ENCODE measurements at places on chromosomes 13 and 19.
A peak's percentile ranks its signal among the peaks of the same experiment; 100 is the strongest.

DNA sequence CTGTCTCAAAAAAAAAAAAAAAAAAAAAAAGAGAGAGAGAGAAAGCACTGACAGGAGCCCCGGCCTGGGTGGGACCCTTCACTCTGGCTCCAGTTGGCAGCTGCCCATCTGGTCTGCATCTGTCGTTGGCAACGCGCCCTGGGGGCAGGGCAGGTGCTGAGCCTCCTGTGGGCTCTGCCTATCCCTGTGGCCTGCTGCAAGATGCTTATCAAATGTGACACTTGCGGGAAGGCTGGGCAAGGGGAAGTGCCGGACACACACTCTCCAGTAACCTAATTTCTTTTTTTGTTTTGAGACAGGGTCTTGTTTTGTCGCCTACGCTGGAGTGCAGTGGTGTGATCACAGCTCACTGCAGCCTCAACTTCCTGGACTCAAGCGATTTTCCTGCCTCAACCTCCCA, 10.7 kb upstream of the KPTN start:
- no peak for DNase-seq

DNA sequence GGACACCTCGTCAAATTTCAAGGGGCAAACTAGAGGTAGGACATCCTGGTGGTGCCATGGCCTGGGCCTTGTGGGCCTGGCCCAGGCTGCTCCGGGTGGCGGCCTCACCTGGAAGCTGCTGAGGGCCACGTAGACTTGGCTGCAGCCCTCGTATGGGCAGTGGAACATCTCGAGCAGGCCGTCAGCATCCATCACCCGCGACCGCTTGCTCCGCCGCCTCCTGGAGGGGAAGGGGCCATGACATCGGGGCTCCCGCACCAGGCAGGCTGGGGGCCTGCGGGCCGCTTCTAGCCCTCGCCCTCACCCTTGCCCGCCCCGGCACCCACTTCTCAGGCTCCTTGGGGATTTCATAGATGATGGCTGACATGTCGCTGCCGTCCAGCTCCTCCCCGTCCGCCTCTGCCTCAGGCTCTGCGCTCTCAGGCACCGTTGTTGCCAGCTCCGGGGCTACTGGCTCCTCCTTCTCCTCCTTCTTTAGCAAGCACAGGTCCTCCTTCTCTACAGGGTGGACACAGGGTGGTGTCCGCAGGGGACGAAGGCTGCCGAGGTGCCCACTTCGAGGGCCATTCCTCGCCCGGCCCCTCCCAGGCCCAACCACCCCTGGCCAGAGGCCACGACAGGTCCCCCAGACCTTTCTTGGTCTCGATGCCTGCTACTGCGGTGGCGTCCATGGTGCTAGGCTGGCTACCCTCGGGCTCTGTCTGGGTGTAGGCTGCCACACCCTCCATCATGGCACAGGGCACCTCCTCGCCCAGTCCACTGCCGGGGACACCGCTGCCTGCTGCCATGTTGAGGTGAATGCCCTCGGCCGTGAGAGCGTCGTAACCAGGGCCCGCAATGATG, 6.0 kb upstream of the ELAVL3 start:
- DNase-seq = no peak

GRCh38 chr13:50244355-50244712, 229.1 kb downstream of the KCNRG start:
- DNase-seq = no peak

GRCh38 chr13:90713441-90714133, 633.9 kb upstream of the MIR17HG start:
- DNase-seq = no peak

- DNase-seq = no peak
These were observed 8.2 kb downstream of the ZNF439 start for GRCh38 chr19:11856596-11857250.

- no peak for DNase-seq
These were observed 60.2 kb upstream of the TNFRSF19 start for GRCh38 chr13:23509781-23510543.

DNA sequence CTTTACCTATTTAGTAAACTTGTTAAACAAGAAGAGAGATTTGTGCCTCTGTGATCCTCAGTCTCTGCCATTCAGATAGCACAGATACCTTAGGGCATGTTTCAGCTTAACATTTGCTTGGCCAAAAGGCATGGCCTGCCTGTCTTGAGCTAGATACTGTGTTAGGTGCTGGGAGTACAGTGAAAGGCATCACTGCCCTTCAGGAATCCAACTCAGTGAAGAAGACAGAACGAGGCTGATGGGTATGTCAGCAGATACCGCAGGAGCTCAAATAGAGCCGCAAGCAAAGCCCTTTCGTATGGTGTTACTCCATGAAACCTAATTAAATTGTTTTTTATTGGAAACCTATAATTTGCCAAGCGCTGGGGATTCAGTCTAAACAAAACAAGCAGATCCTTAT, 12.9 kb downstream of the ZNF507 start:
- DNase-seq = no peak

- no peak for DNase-seq
These were observed 31.0 kb upstream of the MBNL2 start for GRCh38 chr13:97191142-97191541.

GRCh38 chr19:30446850-30447552, 74.8 kb downstream of the ZNF536 start:
- no peak for DNase-seq

GRCh38 chr13:55664178-55664577, 1476.5 kb upstream of the PRR20A start:
- no peak for DNase-seq

DNA sequence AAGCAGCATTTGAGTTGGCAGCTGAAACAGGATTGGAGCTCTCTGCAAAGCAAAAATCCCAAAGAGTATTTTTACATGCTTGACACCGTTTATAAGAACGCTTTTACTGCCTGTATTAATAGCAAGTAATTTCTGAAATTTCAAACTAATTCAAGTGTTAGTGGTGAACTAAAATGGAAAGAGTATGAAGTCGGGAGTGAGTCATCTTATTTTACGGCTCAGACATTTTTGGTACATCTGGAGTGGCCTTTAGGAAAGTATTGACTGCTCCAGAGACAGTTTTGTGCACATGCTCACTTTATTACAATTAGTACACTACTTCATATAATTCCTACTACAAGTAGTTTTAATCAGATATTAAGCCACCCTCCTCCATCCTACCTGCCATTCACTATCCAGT, 167.4 kb downstream of the SLITRK6 start:
- no peak for DNase-seq

DNA sequence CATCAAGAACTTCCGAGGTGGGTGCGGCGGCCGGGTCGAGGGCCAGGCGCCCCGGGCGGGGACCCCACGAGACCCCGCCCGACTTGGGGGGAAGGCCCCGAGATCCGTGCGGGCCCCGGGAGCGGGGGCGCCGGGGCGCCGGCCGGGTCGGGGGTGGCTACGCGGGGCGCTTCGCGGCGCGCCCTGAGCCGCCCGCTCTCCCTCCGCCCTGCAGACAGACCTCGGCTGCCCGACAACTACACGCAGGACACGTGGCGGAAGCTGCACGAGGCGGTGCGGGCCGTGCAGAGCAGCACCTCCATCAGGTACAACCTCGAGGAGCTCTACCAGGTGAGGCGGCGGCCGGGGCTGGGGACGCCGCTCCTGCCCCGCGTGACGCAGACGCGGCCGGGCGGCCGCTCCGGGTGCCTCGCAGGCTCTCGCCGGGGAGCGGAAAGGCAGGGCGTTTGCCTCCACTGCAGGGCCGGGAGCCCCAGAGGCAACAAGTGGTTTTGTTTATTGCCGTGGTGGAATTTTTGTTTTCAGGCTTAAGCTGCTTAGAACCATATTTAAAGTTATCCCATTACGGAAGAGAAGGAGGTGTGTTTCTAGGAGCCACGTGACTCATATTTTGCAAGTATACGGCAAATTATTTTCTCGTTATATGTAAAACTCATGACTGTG, 477 bp downstream of the CUL4A start:
- DNase-seq = peak; percentile 55

GRCh38 chr19:48606463-48607358, at the start of gene SPACA4:
SPACA4 (plus strand) TSS chr19:48606742; CDS start chr19:48606979, 237 bp downstream.
- DNase-seq = no peak

DNA sequence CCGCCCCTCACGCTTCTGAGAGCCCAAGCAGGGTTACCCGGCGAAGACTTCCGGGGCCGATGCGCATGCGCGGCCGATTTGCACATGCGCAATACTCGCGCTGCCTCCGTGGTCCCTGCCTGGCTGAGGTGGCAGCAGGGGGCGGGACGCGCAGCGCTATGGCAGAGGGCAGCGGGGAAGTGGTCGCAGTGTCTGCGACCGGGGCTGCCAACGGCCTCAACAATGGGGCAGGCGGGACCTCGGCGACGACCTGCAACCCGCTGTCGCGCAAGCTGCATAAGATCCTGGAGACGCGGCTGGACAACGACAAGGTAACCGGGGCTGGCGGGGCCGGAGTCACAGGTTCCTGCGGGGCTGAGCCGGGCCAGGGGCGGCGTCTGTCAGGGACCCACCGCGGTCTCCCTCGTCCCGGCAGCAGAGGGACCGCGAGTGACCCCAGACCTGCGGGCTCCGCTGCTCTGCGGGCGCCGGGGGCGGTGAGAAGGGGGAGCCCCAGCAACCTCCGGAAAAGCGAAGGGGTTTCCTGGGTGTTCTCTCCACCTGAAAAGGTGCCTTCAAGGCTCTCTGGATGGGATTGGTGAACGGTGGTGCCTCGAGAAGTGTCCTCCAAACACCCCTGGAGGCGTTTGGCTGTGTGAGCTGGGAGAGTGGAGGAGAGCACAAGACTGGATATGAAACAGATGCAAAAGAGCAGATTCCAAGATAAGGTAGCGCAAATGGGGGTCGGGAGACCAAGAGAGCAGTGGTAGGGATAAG, at the start of gene COG6:
Gene COG6, plus strand, starts transcription at position 94 of the 756 bp plus-strand sequence. Its CDS starts 65 bp downstream, at position 159.
- peak; percentile 94 for DNase-seq

DNA sequence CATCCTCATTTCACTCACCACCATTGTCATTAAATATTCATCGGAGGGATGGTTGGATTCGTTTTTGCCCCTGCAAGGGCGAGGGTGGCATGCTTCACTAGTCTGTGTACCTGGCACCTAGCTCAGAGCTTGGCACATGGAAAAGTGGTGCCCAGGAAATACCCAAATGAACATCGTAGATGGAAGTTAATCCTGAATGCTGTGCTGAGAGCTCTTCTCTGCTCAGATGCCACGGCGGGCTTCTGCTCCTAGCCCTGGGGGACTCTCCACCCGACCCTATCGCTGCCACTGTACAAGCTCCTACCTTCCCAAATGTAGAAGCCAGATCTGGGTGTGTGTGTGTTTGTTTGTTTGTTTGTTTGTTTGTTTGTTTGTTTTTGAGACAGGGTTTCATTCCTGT, 113.0 kb upstream of the ZNF507 start:
- no peak for DNase-seq

DNA sequence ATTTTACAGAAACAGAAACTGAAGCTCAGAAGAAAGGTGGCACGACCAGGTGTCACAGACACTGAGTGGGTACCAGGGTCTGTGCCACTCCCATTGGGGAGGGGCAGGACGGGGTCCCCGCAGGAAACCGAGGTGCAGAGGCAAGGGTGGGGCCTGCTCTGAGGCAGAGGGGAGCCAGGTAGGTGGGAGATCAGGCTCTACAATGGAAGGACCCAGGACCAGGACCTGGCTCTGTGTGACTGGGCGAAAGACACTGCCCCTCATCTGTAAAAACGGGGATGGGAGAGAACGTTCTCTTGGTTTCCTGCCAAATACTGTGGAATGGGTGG, 2.8 kb downstream of the PTGIR start:
- no peak for DNase-seq

GRCh38 chr13:113819731-113820715, 43.9 kb downstream of the GAS6 start:
- no peak for DNase-seq

GRCh38 chr13:100323937-100324336, 235.0 kb downstream of the PCCA start:
- no peak for DNase-seq

GRCh38 chr19:39941615-39942365, 7.4 kb upstream of the FCGBP start:
- peak; percentile 32 for DNase-seq

GRCh38 chr13:99103536-99103935, 97.1 kb upstream of the UBAC2 start:
- no peak for DNase-seq

DNA sequence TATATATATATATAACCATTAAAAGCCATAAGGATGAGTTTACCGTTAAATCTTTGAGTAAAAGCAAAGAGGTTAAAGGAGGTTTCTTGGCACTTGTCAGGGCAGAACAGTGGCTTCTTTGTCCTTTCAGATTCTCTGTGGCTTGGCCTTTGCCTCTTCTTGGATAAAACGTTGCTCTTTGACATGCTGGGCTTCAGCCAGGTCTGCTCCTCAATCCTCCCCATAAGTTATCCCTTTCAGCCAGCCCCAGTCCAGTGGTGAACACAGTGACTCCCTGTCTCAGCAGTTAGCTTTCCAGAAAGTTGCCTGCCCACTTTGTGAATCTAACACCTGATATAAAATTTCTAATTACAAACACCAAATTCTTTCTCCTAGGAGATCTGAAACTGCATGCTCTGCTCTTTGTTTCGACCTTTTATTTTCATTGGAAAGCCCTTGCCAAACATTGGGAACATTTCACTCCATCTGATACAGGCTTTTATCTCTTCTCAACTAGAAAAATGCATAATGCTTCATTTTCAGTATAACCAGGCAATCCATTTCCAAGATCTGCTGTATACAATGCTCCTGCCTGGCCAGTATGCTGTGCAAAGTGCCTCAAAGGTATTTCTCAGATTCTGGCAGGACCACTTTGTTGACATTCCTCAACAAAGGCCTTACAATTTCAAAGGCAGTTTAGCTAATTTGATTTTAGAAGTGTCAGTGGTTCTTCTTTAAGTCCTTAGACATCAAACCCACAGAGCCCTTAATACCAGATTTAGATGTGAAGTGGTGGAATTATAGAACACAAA, 16.2 kb upstream of the MED4 start:
- no peak for DNase-seq

DNA sequence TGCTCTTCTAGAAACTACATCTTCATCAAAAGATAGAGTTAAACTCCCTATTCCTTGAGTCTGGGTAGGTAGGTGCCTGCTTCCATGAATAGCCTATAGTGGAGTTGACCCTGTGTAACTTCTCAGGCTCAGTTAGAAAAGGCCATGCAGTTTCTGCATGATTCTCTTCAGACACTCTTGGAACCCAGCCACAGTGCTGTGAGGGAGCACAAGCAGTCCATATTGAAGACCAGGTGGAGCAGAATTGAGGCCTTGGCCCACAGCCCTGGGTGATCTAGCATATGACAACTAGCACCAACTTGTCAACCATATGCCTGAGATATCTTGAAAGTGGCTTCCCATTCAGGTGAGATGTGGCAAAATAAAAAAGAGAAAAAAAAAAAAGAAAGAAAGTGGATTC, 10.3 kb upstream of the PAN3 start:
- no peak for DNase-seq

DNA sequence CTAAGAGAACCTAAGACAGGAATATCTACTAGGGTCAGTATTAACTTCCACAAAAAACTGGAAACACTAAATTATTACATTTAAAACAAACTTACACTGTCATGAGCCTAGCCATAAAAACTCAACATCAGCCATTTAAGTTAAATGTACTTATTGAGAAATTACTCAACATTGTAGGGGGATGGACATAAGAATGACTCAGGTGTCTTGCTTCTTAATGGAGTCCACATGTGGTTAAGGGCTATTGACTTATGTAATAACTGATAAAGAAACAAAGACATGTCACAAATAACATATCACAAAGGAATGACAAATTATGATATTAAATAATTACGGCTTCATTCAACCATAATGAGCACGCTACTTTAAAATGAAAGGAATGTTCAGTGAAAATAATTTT, 36.2 kb downstream of the CLDN10 start:
- DNase-seq = no peak
